ENCODE measurements at places on chromosomes 12 and 14.

DNA sequence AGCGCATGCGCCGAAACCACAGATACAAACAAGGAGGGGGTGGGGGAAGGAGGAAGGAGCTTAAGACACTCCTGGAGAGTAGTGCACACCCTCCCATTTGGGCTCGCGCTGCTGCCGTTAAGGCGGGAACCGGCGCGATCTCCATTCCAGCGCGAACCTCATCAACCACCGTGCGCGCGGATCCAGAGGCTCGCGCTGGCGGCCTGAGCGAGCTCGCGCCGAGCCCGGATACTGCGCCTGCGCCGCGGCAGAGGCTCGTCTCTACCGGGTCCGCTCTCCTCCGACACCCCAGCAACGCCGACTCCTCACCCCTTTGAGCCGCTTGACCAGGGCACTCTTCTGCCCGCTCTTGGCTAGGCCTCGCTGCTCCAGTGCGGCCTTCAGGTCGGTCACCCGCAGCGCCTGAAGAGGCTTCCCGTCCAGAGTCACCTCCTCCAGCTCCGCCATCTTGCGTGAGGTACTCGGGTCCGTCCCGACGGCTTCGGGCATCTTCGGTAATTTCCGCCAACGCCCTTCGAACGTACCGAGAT lies at the start of gene ACIN1:
Gene ACIN1 (minus strand): TSS at position 471 of the 530 bp plus-strand sequence. CDS start 24 bp downstream, at position 447.
- no peak for DNase-seq

- no peak for DNase-seq
These were observed 27.5 kb downstream of the A2ML1 start for GRCh38 chr12:8849876-8850275.

DNA sequence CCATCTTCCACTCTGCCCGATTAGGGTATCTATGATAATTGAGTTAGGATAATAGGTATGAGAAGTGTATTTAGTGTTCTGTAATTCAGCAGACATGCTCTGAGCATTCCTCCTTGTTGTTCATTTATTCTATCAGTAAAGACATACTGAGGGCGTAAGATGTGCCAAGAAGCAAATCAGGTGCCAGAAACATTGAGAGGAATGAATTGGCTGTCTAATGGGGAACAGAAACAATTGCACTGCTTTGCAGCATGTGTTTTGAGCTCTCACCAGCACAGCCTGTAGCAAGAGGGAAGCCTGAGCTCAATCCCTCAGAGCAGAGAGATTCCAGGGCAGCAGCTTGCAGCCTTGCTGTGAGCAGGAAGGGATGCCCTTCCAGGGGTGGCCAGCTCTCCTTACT lies 589.3 kb downstream of the BCL11B start:
- no peak for DNase-seq

DNA sequence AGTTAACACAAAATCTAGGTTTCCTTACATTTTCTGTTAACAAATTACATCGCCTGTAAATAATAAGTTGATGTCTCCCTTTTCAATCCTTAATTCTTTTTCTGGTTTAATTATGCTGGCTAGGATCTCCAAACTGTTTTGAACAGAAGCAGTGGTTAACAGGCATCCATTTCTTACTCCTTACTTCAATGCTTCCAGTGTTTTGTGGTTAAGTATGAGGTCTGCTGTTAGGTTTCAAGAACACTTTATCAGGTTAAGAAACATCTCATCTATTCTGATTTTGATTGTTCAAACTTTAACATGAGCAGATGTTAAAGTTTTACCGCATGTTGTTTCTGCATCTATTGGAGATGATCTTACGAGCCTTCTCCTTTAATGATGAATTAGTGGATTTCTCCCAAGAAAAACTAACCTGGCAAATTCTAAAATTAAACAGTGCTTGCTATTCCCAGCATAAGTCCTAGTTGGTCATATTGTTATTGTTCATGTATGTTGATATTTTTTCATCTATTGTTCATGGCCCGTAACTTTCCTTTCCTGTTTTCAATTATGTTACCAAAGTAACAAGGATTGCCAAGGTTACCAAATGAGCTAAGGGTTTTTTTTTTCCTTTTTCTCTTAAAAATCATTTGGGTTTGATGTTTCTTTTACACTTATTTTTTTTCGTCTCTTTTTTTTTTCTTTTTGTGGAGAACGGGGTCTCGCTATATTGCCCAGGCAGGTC lies 33.4 kb downstream of the POLE start:
- no peak for DNase-seq

GRCh38 chr12:41418586-41418985 lies 230.5 kb downstream of the PDZRN4 start:
- DNase-seq: no peak

DNA sequence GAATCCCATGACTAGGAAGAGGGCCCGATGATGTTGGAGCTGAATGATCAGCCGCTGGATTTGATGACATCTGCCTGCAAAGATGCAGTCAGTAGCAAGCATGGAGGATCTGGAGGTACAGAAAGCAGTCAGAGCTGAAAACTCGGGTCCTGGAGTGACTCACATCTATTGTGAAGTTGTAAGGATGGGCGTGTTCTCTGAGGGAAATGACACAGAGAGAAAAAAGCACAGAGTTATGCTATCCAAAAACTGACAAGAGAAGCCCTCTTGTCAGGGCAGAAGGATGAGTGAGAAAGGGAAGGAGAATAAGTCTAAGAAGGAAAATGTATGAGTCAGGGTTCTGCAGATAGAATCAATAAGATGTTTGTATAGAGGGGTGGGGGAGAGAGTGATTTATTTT lies 380.4 kb upstream of the CCDC196 start:
- no peak for DNase-seq

DNA sequence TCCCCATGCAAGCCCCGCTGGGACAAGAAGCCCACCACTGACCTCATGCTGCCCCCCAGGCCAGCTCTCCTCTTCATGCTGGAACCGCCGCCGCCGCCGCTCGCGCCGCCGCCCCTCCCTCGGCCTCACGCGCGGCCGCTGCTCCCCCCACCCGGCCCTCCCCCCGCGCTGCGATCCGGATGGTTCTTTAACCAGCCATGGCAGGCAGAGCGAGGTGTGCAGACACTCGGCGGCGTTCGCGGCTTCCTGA lies at the start of gene DCAF5:
Gene DCAF5 (minus strand): TSS at position 218 of the 250 bp plus-strand sequence. CDS start 141 bp downstream, at position 77.
- DNase-seq: no peak

GRCh38 chr14:51954657-51955056 lies 34.7 kb upstream of the RTRAF start:
- DNase-seq: no peak

- no peak for DNase-seq
These were observed 35.7 kb upstream of the EML1 start for GRCh38 chr14:99757331-99758070.

- no peak for DNase-seq
These were observed 32.3 kb downstream of the MED13L start for GRCh38 chr12:116245189-116245588.

GRCh38 chr12:94329366-94329765 lies 130.3 kb downstream of the CEP83 start:
- no peak for DNase-seq

DNA sequence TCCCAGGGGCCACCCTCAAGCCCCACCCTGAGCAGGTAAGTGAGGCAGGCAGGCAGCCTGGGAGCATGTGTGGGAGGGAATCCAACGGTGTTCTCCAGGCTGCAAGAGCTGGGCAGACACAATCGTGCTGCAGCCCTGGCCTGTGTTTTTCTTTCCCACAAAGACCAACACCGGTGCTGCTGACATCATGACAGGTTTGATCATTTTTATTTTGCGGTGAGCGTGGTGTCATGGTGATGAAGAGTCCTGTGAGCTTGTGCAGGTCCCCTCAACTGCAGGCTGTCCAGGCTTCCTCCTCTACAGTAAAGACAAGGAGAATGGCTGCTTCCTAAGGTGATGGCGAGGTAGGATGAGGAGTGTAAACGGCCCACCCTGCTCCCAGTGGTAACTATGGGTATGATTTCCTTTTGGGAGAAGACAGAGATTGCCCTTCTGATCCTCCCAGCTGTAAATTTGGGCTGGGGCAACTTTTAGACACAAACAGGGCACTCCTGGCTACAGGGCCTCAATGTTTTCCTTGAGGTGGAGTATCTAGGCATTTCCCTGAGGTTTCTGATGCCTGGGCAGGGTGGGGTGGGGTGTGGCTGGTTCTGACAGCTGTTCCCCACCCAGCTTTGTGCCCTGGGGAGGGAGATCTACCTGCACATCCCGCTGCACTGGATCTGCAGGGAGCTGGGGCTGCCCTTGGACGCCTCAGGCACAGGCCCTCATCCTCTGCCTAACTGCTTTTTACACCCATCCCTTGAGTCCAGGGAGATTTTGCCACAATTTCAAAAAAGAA lies 109.1 kb downstream of the VCPKMT start:
- no peak for DNase-seq

DNA sequence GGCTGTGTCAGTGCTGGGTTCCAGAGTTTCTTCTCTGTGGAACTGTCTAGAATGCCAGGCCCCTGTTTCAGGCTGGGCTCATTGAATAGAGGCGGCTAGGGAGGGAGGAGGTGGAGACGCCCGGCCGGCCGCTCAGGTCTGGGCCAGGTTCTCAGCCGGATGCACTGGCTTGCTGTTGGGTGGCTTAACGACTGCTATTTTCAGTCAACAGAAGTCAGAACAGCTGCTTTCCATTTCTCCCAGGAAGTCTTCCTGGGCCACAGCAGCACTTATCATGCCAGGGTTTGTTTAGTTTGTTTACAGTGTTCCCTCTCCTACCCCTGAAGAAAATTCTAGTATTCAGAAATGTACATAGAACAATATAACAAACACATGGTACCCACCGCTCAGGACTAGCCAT lies 26.0 kb upstream of the VPS37B start:
- no peak for DNase-seq

GRCh38 chr12:109878749-109879148 lies 1.6 kb downstream of the GLTP start:
- DNase-seq: no peak

DNA sequence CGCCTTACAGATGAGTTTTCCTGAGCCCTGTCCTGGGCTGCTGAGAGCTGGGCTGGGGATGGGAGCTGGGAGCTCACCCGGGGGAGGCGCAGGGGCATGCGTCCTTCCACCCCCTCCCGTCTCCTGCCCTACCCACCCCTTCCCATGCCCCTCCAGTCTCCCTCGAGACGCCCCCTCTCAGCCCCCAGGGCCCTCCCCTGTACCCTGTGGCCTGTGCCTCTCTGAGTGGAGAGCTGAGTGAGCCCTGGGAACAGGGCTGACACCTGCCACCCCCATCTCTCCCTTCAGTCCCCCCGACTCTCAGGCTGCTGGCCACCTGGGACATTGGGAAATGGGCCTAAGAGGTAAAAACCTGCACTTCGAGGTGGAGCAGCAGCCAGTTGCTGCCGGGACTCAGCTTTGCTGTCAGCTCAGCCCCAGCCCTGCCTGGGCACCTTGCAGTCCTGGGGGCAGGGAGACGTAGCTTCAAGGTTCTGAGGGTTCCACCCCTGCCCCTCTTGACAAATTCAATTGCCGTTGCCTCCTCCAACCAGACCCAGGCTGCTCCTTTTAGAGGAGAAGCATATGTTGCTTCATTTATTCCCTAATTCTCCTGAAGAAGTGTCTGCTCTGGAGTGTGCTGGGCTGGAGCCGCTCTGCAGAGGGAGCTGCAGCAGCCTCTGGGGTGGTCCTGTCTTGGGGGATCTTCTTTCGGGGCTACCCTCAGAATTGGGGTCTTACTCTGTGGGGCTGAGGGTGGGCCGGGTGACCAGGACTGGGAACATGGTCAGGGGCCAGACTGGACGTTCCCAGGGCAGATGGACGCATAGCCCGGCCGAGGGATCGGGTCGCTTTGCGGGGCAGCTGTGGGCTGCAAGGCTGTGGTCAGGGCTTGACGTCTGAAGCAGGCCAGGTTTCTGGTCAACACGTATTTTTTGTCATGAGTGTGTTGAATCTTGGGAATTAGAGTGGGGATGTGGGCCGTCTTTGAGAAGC lies 141.4 kb downstream of the ADGRD1 start:
- DNase-seq: no peak

- peak; percentile 32 for DNase-seq
These were observed at the start of gene AJUBA for GRCh38 chr14:22982477-22983245. Gene AJUBA, minus strand, starts transcription at chr14:22982551. Its CDS starts 285 bp downstream, at chr14:22982266.

DNA sequence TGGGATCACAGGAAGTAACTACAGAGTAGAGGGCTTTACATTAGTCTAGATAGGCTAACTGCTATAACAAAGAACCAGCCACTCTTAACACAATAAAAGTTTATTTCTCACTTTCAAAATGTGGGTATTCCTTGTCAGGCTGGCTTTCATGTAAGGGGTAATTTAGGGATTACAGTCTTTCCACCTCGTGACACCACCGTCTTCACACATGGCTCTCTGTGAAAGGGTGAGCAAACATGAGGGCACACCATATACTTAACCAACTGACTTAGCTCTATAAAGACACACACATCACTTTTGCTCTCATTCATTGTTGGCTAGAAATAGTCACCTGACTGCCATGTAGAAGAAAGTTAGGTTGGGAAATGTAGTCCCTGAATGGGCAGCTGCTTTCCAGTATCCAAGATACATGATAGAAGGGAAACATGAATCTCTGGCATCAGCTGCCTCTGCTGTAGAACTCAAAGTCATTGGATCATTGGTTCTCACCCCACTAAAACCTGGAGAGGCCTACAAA lies 66.1 kb upstream of the CRY1 start:
- no peak for DNase-seq

DNA sequence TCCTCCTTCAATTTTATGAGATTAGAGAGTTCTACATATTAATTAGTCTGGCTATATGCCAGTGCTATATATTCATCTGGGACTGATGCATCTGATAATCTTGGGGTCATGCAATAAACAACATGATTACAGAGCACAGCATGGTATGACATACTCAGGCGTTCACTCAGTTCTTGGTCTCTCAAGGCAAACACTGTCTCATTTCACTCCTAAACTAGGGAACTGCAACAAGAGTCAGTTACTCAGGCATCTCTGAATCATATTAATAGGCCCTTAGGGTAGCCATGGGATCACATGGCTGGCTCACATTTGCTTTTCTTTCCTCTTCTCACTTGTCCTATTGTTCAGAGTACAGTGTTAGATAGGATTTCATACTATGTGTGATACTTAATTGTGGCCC lies 91.8 kb upstream of the TMEM260 start:
- no peak for DNase-seq

DNA sequence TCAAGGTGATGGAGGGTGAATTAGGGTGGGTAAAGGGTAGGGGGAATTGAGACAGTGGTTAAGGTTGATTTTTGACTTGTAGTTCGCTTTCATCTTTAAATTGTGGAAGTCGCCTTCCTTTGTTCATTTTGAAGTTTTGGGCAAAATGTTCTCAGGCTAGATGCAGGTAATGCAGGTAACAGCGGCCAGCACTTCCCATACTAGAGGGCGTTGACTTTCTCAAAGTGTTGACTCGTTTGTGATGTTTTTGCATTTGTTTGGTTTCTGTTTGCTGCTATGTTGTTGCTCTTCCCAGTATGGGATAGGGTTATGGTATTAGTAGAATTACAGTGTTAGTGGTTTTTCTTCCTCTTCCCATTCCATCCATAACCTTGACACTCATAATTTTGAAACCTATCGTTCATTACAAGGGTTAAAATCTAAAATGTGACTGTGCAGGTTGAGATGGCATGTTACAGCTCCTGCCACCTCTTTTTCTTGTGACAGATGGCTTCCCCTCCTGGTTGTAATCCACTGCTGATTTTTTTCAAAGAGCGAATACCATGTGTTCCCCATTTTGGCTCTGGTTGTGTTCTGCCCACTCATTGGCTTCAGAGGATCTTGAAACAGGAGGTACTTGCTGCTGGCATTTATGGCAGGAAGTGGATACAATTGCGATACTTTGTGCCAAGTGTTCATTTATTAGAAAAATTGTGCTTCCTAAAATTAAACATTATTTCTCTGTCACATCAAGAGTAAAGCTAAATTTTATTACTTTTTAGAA lies 57.1 kb downstream of the ERC1 start:
- DNase-seq: no peak
